ENCODE measurements at places on chromosomes 16 and 17.

DNA sequence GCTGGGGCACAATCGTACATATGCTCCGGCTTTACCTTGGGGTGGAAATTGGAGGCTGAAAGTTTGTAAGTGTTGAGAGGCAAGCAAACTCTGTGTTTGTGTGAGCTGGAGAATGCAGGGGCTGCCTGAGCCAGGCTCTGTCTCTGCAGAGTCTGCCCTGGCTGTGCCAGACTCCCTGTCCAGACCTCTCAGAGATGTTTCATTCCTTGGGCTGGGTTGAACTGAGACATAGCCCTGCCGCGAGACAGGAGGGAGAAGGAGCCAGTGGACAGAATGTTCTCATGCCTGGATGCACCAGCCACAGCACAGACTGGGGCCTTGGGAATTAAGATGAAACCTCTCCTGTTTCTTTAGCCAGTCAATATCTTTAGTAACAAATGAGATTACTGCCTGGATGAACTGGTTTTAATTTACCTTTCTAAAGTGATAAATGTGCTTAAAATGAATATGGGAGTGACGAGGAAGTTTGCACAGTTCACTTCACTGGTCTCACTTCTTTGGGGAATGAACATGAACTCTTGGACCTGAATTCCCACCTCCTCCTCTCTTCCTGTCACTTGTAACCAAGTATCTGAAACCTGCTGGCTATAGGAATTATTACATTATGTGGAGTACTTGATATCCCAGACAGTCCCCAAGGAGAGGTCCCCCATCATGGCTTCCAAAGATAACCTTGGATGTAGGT lies 40.1 kb downstream of the YPEL2 start:
- no peak for DNase-seq

GRCh38 chr17:37317867-37318266 lies 57.9 kb upstream of the C17orf78 start:
- DNase-seq = no peak

GRCh38 chr16:5045499-5046115 lies 11.9 kb upstream of the NAGPA start:
- no peak for DNase-seq

GRCh38 chr17:50531428-50532025 lies 1.0 kb upstream of the EPN3 start:
- no peak for DNase-seq

DNA sequence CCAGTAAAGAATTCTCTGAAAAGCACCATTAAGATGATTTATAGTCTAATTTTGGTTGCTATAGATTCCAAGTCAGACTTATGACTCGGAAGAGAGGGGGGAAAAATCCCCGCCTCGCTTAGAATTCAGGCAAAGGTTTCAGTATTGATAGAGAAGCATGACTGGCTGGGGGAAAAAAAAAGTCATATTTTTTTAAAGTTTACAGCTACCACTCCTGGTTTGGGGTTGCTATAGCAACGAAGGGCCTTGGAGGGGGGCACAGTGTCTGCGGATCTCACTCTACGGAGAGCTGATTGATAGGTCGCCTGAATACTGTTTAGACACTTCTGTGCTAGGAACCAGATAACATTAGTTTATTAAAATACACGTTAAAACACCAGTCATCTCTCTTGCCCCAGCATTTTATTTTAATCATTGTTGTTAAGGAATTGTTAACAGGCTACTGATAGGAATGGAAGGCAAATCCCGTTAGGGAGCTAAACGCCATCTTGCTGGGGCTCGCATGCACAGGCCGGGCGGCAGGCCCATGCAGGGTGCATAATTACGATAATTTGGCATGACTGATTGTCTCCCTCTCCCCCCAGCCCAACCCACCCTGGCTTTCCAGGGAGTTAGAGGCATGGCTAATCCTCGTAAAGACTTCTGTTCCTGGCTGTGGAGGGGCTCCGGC lies 380.0 kb upstream of the XYLT1 start:
- DNase-seq = no peak

- DNase-seq = no peak
Measured at GRCh38 chr17:29283496-29283895, 10.5 kb downstream of the NUFIP2 start.

All from HL-60 (cell line).